Stimulated activated CD4-positive, alpha-beta T cell treated with anti-CD3 and anti-CD28 coated beads, Interleukin-15, amount 100 ng/mL, for 1 hour (primary cell): ENCODE measurements at places on chromosomes 12 and 14.

DNA sequence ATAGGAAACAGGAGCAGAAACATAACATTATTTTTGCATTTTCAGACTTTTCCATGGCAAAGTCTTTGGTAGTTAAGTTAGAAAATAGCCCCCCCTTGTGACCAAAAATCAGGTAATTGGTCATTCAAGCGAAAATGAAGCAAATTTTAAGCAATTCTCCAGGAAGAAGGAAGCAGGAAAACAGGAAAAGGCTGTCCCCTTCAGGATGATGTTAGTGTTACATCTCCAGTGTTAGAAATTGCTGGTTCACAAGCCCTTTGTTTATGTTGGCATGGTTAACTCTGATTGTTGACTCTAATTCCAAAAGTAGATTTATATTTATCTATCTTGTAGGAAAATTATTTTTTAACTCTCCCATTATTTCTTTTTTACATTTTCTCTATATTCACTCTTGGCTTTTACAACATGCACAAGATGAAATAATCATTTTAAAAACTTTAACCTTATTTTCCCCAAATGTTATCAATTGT, 18.8 kb upstream of the GAS2L3 start:
- DNase-seq, result no peak

- DNase-seq, result no peak
Observed at GRCh38 chr14:35986219-35986573, 160.1 kb downstream of the BRMS1L start.

DNA sequence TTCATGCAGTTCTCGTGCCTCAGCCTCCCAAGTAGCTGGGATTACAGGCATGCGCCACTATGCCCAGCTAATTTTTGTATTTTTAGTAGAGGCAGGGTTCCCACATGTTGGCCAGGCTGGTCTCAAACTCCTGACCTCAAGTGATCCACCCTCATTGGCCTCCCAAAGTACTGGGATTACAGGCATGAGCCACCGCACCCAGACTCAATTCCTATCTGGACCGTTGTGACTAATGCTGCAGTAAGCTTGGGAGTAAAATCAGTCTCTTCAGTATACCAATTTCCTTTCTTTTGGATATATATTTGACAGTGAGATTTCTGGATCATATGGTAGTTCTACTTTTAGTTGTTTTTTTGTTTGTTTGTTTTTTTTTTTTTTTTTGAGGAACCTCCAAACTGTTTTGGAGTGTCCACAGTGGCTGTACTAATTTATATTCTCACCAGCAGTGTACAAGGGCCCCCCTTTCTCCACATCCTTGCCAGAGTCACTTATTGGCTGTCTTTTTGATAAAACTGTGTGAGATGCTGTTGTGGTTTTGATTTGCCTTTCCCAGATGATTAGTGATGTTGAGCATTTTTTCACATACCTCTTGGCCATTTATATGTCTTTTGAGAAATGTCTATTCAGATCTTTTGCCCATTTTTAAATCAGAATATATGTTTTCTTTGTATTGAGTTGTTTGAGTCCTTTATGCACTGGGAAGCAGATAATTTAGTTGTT, 37.3 kb upstream of the EVL start:
- no peak for DNase-seq

DNA sequence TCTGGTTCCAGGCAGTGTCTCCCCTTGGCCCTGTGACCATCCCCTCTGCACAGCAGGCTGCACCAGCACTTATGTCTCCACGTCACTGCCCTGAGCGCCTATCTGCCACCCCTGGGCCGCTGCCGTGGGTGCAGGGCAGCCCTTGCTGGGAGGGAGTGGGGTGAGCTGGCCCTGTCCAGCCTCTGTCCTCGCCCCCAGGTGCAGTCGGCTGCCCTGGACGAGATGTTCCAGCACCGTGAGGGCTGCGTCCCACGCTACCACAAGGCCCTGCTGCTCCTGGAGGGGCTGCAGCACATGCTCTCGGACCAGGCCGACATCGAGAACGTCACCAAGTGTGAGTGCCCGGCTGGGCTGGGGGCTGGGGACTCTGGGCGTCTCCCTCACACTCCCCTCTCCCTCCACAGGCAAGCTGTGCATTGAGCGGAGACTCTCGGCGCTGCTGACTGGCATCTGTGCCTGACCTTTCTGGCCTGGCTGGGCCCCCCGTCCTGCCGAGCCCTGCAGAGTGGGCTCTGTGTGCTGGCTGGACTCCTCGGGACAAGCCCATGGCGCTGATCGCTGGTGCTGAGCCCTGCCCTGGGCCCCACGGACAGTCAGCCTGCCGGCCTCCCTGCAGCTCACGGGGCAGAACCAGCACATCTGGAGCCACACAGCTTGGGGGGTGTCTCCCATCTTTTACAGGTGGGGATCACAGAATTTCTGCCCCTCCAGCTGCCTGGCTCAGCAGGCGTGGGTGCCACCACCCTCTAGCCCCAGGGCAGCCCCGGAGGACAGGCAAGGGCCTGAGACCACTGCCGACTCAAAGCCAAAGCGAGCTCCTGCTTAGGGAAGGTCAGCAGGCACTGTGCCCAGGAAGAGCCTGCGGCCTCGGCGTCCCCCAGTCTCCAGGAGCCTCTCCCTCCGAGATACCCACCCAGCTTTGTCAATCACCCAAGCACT, 7.9 kb upstream of the PUS1 start:
- no peak for DNase-seq

- DNase-seq, result peak; percentile 60
Observed at GRCh38 chr14:92651106-92651757, 97.2 kb downstream of the LGMN start.

DNA sequence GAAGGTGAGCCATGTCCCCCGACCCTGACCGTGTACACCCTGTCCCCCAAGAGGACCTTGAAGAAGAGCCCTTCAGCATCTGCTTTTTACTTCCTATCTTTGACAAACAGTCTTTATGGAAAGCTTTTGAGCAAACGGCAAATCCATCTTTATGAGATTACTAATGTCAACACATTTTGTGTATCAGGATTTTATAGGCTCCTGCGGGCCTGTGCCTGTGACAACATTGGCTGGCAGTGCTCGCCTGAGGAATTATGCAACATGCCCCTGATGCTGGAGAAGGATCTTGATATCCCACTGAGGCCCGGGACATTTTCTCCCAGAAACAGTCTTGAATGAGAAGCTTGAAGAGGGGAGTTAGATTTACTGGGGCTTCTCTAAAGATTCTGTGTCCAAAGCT, 416.5 kb downstream of the NRXN3 start:
- no peak for DNase-seq

- DNase-seq, result no peak
Observed at GRCh38 chr12:114669401-114670290, 14.3 kb downstream of the TBX3 start.

DNA sequence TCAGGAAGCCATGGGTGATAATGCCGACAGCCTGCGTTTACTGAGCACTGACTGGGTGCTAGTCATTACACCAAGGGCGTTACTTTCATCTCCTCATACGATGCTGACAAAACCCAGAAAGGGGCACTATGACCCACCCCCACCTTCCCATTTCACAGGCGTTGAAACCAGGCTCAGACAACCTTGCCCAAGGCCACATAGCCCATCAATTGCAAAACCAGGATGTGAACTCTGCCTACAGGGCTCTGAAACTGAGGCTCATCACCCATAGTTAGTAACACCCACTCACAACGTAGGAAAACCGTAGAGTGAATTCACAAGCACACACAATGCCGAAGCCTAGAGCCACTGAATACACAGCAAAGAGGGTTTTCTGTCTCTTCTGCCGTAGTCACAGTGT, 119.9 kb downstream of the RIMBP2 start:
- no peak for DNase-seq

GRCh38 chr14:102663440-102663839, 71.0 kb downstream of the RCOR1 start:
- DNase-seq, result no peak

DNA sequence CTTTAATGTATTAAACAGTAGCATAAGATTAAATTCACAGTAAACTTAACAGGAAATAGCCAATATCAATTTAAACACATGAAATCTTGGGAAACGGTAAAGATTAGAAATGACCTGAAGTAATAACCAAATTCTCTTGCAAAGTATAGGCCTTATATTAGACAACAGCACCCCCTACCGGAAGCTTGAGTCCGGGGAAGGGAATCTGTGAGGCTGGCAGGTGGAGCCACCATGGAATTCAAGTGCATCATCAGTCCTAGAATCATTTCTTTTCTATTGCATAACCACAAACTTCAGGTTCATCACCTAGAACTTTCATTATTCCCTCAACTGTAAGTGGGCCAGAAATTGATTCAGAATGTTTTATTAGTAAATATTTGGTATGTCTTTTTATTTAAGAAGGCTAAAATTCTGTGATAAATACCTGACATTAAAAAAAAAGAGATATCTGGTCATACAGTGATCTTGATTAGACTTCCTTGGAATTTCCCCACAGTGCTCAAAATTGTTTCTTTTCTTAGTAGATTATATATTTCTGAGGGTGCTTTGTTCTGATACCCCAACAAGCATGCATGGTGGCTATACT, 48.6 kb downstream of the AP5M1 start:
- peak; percentile 33 for DNase-seq

DNA sequence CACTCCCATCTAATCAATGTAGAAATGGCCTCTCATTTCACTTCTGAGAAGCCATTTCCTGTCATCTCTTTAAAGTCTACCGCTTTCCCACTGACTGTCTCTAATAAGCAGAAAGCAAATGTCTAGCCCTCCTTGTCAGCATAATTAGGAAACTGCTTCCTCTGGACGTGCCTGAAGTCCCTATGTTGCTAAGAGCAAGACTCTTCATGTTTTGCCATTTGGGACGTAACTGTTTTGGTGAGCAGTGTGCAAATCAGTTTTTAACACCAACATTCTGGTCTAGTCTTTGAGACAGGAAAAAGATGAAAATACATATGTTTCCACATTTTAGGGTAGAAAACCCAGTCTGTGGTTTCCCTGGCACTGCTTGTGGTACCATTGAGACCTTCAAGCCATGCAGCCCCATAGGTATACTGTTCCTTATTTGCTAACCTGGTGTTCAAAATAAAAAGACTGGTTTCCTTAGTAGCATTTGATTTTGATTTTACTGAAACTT, 22.2 kb downstream of the IFNG start:
- no peak for DNase-seq

- no peak for DNase-seq
Observed at GRCh38 chr12:25980035-25980434, 21.6 kb downstream of the RASSF8 start.

- no peak for DNase-seq
Observed at GRCh38 chr12:53173085-53173715, 7.3 kb upstream of the ZNF740 start.
